Effector memory CD8-positive, alpha-beta T cell (primary cell): ENCODE measurements at places on chromosomes 6 and 20.

- DNase-seq: no peak
Observed at GRCh38 chr6:170280689-170281045, 10.2 kb downstream of the DLL1 start.

DNA sequence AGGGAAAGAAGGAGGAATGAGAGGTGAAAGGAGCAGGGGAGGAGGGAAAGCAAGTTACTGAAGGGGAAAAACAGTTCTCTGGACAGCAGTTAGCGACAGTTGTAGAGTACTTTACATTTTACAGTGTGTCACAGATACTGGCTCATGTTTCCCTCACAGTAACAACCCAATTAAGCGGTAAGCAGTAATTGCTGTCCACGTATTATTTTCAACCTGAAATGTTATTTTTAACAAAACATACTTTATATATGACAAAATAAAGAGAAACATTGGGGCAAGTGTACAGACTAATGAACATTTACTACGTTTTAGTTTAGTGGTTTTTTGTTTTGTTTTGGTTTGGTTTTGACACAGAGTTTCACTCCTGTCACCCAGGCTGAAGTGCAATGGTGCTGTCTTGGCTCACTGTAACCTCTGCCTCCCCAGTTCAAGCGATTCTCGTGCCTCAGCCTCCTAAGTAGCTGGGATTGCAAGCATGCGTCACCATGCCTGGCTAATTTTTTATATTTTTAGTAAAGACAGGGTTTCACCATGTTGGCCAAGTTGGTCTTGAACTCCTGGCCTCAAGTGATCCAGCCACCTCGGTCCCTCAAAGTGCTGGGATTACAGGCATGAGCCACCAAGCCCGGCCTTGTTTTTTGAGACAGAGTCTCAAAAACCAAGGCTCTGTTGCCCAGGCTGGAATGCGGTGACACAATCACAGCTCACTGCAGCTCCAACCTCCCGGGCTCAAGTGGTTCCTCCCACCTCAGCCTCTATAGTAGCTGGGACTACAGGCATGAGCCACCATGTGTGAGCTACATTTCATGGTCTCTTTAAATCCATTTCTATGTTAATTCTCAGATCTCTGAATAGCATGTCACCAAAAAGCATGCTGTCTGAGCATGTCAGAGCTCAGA is 22.6 kb upstream of the BTN3A2 start:
- DNase-seq: no peak

- no peak for DNase-seq
Observed at GRCh38 chr6:111845441-111845871, 27.8 kb downstream of the FYN start.

GRCh38 chr6:80789912-80790570 is 683.6 kb downstream of the BCKDHB start:
- no peak for DNase-seq

DNA sequence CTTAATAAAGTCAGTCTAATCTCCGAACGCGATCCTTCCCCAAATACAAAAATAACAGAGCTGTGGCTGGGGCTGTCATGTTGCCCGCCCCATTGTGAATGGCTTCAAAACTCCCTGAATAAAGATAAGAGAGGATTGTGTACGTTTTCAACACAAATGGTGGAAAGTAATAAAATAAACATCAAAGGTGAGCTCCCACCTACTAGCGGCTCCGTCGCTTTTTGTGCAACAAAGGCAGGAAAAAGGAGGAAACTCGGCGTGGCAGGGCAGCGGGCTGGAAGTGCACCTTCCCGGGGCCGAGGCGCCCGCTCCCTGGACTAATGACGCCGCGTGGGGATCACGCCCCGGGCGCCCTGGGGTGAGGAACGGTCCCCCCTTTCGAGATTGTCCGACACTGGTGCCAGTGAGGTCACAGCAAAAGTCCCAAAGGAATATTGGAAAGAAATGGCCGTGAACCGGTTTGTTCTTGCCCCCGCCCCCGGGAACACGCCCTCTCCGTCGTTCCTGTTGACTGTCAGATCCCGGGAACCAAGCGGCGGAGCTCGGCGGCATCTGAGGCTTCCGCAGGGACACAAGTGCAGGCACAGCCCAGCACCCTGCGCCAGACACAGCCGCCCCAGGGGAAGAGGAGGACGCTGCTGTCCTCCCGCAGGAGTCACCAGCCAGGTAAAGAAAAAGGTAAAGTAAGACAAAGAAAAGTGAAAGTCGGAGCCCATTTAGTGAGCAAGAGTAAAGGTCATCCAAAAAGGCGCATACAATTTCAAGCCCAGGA is 1.1 kb upstream of the FOXQ1 start:
- DNase-seq: no peak

- DNase-seq: no peak
Observed at GRCh38 chr6:167560673-167561569, 236.0 kb downstream of the TTLL2 start.

GRCh38 chr6:116210750-116211425 is 43.0 kb downstream of the TSPYL4 start:
- DNase-seq: no peak

- no peak for DNase-seq
Observed at GRCh38 chr20:39211060-39211748, 249.1 kb downstream of the DHX35 start.
